ENCODE measurements at places on chromosomes 1 and 21. TPM values are rescaled to one million over a fixed set of nuclear protein-coding genes. Genes with fewer than 3 reads are reported as not detected.

DNA sequence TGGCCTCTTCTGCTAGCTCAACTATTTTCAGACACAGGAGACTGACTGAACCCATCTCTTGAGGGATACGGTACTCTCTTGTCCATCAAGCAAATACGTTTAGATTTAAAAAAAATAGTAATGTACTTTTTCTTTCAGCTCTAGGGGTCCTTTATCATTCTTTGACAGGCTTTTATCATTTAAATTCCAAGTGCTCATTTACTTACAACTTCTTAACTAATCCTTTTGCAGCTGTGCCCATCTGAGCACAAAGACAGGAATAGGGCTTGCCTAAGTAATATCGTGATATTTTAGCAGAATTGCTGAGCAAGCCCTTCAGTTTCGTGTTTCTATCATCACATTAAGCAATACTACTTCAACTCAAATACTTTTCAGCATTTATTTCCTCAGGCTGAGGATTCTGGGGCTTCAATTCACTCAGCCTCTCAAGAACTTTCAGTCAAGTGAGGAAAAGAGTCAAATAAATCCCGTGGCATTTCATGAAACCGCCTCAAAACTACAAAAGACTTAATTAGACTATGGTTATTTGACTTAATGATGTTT, 317.6 kb downstream of the BACH1 start:
- H3K4me1 ChIP-seq = no peaks in the 10 kb centered on the region
- H3K36me3 ChIP-seq = no peaks in the 10 kb centered on the region
- no peaks in the 10 kb centered on the region for H3K27me3 ChIP-seq
- no peak for DNase-seq

Gene VWA1
- total RNA-seq = 35.7 TPM

Gene SPRR1B
- not detected for total RNA-seq

DNA sequence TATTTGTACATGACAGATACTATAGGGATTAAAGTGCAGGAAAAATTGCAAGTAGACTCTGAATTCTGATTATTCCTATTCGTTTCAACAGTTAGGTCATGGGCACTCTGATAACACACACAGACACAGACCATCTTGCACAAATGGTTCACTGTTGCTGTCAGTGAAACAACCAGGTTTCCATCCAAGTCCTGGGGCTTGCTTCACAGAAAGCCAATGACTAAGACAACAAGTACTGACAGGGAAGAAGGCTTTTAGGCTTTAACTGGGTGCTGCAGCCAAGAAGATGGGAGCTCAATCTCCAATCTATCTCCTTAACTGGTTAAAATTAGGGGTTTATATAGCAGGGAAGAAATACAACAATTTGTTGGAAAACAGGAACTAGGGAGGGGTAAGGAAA, 57.6 kb downstream of the RIMS3 start:
- no peak overlapping the region for H3K4me3 ChIP-seq
- no peaks in the 10 kb centered on the region for H3K27me3 ChIP-seq
- H3K36me3 ChIP-seq = no peaks in the 10 kb centered on the region
- DNase-seq = no peak

- no peaks in the 10 kb centered on the region for H3K27me3 ChIP-seq
- H3K27ac ChIP-seq = no peak overlapping the region
- no peak for DNase-seq
- no peak overlapping the region for H3K4me3 ChIP-seq
Observed at GRCh38 chr1:173223031-173223380, 15.9 kb upstream of the TNFSF4 start.

Gene GBP5
- 3.1 TPM for total RNA-seq

GRCh38 chr1:228070173-228070572, 12.3 kb upstream of the ARF1 start:
- H3K27me3 ChIP-seq = peaks cover 11% of the 10 kb centered on the region
- no peak overlapping the region for H3K27ac ChIP-seq
- H3K36me3 ChIP-seq = no peaks in the 10 kb centered on the region
- H3K4me1 ChIP-seq = no peaks in the 10 kb centered on the region

- DNase-seq = no peak
- peak overlapping the region; percentile 91 for H3K27ac ChIP-seq
- peak overlapping the region; percentile 71 for H3K4me3 ChIP-seq
Observed at GRCh38 chr1:151612501-151613281, 841 bp downstream of the SNX27 start.

DNA sequence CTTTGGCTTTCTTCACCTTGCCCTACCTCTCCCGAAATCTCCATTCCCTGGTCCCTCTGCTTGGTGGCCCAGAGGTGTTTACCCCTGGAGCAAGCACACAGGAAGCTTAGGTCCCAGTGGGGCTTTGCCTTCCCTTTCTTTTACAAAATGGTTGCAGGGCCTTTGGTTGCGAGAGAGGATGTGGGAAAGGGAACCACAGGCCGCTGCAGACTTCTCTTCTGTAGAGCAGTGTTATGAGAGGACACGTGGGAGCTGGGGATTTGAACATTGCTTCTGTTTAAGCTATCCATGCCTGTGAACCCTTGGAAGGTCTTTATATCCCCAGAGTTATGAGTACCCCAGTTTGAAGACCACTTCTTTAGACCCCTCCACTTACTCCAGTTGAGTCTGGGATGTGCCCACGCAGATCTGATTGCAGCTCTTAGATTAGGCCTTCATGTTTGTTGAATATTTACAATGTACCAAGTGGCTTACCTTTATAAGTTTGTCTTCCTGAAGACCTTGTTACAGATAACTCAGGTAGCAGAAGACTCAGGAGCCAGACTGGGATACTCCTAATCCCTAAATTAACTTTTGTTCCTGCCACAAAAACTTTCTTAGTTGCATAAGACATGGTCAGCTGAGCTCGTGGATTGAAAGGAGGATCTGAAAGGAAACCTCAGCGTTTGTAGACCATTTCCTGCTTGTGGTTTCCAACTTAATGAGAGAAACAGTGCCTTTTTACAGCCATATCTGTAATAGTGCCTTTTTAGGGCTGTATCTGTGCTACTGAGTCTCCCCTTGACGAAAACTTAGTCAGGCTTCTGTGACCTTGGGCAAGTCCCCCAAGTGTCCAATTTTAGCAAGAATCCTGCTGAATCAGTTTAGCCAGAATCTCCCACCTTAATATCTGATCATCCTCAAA, 21.9 kb upstream of the IVNS1ABP start:
- H3K27ac ChIP-seq = no peak overlapping the region
- no peaks in the 10 kb centered on the region for H3K27me3 ChIP-seq
- no peaks in the 10 kb centered on the region for H3K36me3 ChIP-seq
- H3K4me3 ChIP-seq = no peak overlapping the region

- H3K4me3 ChIP-seq = no peak overlapping the region
- DNase-seq = no peak
- H3K27me3 ChIP-seq = no peaks in the 10 kb centered on the region
- no peaks in the 10 kb centered on the region for H3K36me3 ChIP-seq
- H3K27ac ChIP-seq = no peak overlapping the region
Observed at GRCh38 chr1:86862920-86863319, 51.0 kb downstream of the SELENOF start.

DNA sequence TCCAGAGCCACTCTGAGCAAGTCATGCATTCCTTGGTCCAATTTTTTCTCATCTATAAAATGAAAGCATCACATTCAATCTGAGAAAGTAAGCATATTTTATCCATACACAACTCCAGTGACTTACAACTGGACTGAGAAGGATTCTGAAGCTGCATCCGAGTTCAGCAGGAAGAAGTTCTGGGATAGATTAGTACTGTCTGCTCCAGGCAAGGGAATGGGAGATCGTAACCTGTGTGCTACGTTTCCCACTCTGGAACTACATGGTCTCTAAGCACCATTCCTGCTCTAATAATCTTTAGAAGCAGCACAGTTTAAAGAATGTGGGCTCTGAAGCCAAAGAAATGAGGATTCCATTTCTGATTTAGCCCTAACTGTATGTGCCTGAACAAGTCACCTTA, 79.4 kb downstream of the LACTBL1 start:
- no peak for DNase-seq
- no peaks in the 10 kb centered on the region for H3K36me3 ChIP-seq
- H3K27me3 ChIP-seq = no peaks in the 10 kb centered on the region

Gene DFFB
- total RNA-seq = 11.3 TPM

Gene RAP1A
- total RNA-seq = 45.9 TPM

Gene L1TD1
- total RNA-seq = 0.16 TPM

Gene WNT2B
- total RNA-seq = 6.1 TPM

- DNase-seq = no peak
- H3K27me3 ChIP-seq = no peaks in the 10 kb centered on the region
- no peaks in the 10 kb centered on the region for H3K4me1 ChIP-seq
- peak overlapping the region; percentile 71 for H3K4me3 ChIP-seq
- peak overlapping the region; percentile 97 for H3K27ac ChIP-seq
Observed at GRCh38 chr1:113930499-113931161, 1.5 kb downstream of the HIPK1 start.

DNA sequence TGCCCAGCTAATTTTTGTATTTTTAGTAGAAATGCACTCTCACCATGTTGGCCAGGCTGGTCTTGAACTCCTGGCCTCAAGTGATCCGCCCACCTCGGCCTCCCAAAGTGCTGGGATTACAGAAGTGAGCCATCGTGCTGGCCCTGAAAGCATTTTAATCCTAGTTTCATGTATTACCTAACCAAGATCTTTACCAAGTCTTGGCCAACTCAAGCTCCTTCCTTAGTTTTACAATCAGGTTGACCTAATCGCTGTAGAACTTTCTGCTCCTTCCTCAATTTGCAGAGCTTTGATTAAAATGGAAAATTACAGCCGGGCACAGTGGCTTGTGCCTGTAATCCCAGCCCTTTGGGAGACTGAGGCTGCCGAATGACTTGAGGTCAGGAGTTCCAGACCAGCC, 3.2 kb upstream of the TMEM63A start:
- no peaks in the 10 kb centered on the region for H3K36me3 ChIP-seq
- H3K4me1 ChIP-seq = no peaks in the 10 kb centered on the region
- DNase-seq = no peak
- H3K27ac ChIP-seq = no peak overlapping the region
- no peaks in the 10 kb centered on the region for H3K27me3 ChIP-seq

GRCh38 chr1:231828182-231828920, 201.8 kb downstream of the DISC1 start:
- H3K36me3 ChIP-seq = no peaks in the 10 kb centered on the region
- no peak overlapping the region for H3K27ac ChIP-seq
- DNase-seq = no peak
- H3K27me3 ChIP-seq = no peaks in the 10 kb centered on the region

GRCh38 chr1:47205918-47206317, 16.1 kb upstream of the PDZK1IP1 start:
- H3K36me3 ChIP-seq = no peaks in the 10 kb centered on the region
- no peak overlapping the region for H3K4me3 ChIP-seq
- no peaks in the 10 kb centered on the region for H3K27me3 ChIP-seq
- H3K27ac ChIP-seq = no peak overlapping the region
- no peaks in the 10 kb centered on the region for H3K4me1 ChIP-seq

DNA sequence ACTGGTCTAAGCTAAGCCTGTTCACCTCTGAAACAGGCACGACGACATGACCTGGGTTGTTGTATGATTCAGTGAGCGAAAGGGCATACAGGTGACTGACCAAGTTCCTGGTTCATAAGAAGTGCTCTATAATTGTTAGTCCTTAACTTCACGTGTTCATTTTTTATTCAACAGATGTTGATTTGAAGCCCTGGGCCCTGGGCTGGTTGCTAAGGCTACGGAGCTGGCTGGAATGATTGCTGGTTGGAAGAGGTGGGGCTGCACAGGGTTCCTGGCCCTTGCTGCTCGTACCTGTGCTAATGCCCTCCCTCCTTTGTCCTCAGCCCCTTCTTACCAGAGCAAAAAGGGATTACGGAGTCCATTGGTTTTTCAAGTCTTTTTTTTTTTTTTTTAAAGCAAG, 111.3 kb upstream of the CSF3R start:
- no peak overlapping the region for H3K27ac ChIP-seq
- no peak overlapping the region for H3K4me3 ChIP-seq
- no peaks in the 10 kb centered on the region for H3K4me1 ChIP-seq
- no peak for DNase-seq
- no peaks in the 10 kb centered on the region for H3K36me3 ChIP-seq
- H3K27me3 ChIP-seq = peaks cover 33% of the 10 kb centered on the region

DNA sequence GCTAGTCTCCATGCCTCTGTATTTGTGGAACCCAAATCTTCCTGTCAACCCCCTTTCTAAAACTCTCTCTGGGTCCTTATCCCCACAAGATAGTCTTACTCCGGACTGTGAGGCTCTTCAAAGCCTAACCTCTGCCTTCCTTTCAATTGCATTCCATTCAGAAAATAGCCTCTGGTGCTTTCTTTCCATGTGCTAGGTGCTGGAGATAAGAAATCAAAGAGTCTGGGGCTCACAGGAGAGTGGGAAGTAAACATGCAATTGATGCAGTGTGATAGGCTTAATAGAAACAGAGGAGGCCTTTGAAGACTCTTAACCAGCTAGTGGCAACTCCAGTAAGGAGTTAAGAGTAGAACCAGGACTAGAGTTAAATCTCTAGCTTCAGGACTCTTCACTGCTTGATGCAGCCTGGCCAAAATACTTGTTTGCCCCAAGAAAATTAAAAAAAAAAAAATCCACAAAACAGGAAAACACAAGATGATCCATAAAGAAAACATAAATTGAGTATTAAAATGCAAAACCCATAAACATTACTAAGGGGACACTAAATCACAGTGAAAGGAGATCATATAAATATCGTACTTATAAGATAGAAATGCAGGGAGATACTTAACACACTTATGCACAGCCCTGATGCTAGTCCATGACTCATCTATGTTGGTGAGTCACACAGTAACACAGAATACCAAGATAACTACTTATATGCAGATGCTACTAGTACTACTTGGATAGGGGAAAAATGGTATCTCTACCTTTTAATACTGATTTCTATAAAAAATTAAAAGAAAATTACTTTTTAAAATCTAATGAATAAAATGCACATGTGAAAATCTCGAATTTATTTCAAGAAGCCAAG, 341.5 kb downstream of the KCNH1 start:
- no peaks in the 10 kb centered on the region for H3K36me3 ChIP-seq
- peaks cover 5% of the 10 kb centered on the region for H3K27me3 ChIP-seq
- no peak overlapping the region for H3K27ac ChIP-seq
- H3K4me3 ChIP-seq = no peak overlapping the region
- H3K4me1 ChIP-seq = no peaks in the 10 kb centered on the region

DNA sequence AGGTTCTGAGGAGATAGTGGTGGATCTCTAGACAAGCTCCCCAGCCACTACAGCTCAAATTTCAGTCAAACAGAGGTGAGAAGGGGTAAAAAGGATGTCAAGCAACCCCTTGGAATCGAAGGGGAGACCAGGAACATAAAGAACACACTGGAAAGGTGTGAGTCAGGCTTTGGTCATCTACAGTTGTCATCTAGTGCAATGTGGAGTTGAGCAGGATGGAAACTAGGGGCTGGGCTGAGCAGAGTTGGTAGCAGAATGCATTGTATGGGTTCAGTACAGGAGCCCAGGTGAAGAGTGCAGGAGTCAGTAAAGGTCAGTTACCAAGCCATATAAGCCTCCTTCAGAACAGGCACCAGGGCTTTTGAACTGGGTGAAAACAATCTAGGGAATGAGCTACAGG, 52.7 kb upstream of the VAV3 start:
- no peak for DNase-seq
- H3K4me3 ChIP-seq = no peak overlapping the region
- H3K27me3 ChIP-seq = no peaks in the 10 kb centered on the region
- H3K4me1 ChIP-seq = no peaks in the 10 kb centered on the region
- H3K36me3 ChIP-seq = no peaks in the 10 kb centered on the region

GRCh38 chr1:58629031-58629462, 52.0 kb upstream of the TACSTD2 start:
- no peak for DNase-seq
- no peaks in the 10 kb centered on the region for H3K36me3 ChIP-seq
- H3K4me3 ChIP-seq = no peak overlapping the region

- no peak overlapping the region for H3K4me3 ChIP-seq
- peak overlapping the region; percentile 49 for H3K27ac ChIP-seq
- H3K27me3 ChIP-seq = no peaks in the 10 kb centered on the region
- peaks cover 4% of the 10 kb centered on the region for H3K4me1 ChIP-seq
Observed at GRCh38 chr1:111732718-111733117, 6.5 kb downstream of the INKA2 start.

Gene LEMD1
- not detected for total RNA-seq

Gene SNX7
- 22.6 TPM for total RNA-seq

GRCh38 chr1:230976825-230977747, 1.6 kb downstream of the TTC13 start:
- DNase-seq = no peak
- no peaks in the 10 kb centered on the region for H3K36me3 ChIP-seq
- no peak overlapping the region for H3K27ac ChIP-seq

Gene SLC6A9
- 5.1 TPM for total RNA-seq

All from breast epithelium (tissue), 4 donors.